Suppressor macrophage (primary cell): ENCODE measurements at places on chromosomes 13 and 19.

DNA sequence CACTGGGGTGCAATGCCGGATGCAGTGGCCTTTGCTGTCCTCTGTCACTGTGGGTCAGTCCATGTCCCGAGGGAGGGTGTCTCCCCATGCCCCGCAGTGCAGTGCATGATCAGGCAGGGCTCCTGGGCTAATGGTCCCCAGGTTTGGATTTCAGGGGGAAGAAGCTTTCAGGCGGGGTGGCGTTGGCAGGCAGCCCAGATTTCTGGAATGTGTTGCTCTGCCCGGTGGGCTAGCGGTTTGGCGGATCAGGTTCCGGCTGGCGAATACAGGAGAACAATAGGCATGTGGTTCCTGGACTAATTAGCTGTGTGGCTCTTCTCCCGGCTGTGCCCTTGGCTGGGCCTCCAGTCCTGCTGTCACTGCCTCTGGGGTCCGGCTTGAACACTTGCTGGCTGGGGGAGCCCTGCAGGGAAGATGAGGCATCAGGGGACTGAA, 141.3 kb downstream of the FGF9 start:
- no peak for DNase-seq

DNA sequence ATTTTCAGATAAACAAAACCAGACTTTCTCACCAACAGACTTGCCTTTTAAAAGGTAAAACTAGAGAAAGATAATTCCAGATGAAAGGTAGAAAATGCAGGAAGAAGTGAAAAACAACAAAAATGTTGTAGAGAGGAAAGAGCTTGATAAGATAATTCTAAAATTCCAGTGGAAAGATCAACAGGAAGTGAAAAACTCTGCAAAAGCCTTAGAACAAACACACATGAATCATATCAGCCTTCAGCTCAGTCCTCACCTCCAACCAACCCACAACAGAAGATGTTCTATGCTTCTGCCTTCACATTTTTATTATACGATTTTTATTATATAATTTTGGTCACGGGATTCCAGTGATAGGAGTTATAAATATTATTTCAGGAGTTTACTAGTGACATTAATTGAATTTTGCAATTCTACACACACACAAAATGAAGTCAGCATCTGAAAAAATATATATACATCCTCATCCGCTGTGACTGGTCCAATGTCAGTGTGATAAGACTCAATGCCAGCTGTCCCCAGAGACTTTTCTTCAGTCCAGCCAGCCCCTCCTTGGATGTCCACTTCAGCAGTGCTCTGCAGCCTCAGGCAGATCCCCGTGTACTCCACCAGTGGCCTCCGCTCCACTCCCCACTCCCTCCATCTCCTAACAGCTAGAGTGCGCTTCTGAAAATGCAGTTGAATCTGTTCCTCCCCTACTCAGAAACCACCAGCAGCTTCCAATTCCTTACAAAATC, 57.9 kb downstream of the GADD45B start:
- no peak for DNase-seq

- no peak for DNase-seq
These were observed 105.1 kb downstream of the COG6 start for GRCh38 chr13:39760521-39760920.

- no peak for DNase-seq
These were observed 27.3 kb upstream of the IRS2 start for GRCh38 chr13:109813663-109814062.

GRCh38 chr19:45865269-45865948, 1.3 kb downstream of the FOXA3 start:
- DNase-seq, result no peak

DNA sequence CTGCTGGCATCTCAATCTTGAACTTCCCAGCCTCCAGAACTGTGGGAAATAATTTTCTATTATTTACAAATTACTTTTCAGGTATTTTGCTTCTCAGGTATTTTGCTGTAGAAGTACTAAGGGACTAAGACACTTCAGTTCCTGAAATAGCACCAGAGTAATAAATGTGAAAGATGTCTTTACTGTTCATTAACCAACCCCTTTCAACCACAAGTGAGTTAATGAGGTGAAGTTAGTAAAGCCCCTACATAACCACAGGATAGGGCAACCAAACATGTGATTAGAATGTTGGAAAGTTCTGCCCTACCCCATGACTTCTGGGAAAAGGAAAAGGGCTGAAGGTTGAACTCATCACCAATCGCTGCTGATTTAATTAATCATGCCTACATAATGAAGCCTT, 2.7 kb upstream of the ZNF345 start:
- no peak for DNase-seq

DNA sequence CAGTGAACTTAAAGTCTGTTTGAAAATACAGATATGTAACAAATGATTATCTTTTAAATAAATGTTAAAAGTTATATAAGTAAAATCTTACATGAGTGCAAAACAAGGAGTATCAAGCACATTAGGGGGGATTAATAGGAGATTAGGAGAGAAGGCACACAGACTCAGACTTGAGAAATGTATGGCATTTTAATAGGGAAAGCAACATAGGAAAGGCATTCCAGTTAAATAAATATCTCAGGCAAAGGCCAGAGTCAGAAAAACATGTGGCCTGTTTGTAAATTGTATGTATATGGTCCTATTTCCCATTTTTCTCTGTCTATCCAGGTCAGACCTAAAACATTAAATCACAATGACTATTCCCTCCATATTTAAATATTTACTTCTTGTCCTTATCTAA, 462.7 kb downstream of the GPC6 start:
- DNase-seq, result no peak

GRCh38 chr13:60335531-60335930, 61.5 kb upstream of the TDRD3 start:
- peak; percentile 28 for DNase-seq

DNA sequence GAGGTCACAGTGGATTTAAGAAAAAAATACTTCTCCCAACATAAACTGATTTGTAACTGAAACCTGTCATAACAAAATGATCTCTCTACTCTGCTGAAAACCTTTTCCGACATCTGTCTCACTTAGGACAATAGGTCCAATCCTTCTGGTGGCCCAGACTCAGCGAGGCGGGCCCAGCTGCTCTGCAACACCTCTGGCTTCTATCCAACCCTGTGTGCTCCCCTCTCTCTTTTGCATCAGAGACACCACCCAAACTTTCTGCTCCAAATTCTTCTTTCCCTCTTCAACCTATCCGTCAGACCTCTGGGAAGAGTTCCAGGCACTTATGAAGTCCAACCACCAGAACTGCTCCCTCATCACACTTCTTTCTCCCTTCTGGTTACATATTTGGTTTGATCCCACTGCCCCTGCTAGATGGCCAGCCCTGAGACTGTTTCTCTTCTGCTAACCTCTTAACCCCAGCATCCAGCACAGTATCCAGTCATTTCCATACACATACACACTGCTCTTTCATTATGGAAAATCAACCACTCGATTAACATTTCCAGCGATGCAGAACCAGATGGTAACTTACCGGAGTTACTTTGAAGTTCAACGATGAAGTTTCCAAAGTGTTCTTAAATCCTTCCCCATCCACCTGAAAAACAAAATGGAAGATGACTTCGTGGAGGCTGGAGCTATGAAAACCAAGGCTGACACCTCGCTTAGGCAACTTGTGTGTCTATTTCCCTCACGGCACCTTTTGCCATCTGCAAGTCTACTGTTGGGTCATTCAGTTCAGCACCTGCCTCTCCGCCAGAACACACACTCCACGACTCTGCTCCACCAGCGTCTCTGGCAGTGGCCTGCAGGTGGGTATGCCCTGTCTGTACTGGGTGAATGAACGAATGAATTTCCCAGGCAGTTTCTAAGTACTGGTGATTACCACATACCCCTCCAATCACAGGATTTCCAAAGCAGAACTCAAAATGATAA, 9.4 kb downstream of the SAFB2 start:
- no peak for DNase-seq

- DNase-seq, result peak; percentile 35
These were observed 314.2 kb downstream of the DLEU7 start for GRCh38 chr13:50529154-50529882.

- DNase-seq, result peak; percentile 91
These were observed 6.9 kb downstream of the RAB8A start for GRCh38 chr19:16118489-16119033.

DNA sequence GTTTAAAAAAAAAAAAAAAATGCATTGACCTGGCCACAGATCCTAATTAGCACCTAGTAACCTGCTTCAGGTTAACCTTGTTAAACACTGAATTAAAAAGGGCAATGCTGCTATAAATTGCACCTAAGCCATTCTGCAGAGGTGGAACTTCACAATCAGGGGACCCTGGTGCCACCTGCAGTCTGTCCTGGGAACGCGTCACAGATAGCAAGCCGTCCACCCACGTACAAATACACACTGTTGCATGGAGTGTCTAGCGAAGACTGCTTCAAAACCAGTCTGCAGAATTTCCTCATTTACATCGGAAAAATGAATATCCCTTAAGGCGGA, 169.3 kb downstream of the COL4A1 start:
- peak; percentile 87 for DNase-seq

GRCh38 chr19:36089847-36090246, 21.1 kb upstream of the OVOL3 start:
- no peak for DNase-seq

DNA sequence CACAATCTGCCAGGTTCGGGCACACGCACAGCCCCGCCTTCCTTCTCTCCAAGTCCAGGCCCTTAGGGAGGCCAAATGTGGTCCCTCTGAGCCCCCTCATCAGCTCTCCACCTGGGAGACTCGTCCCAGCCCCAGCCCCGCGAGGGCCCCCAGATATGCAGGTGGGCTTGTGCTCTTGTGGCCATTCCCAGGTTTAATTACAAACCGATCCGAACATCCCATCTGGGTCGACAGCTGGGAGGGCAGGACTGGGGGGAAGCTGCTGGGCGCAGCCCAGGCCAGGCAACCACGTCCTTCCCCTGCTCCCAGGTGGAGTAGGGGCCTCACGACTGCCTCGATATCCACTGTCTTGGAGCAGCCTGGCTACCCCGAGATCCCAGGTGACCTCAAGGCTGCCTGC, 7.5 kb upstream of the C2CD4C start:
- no peak for DNase-seq

GRCh38 chr13:25335856-25336255, 34.4 kb downstream of the NUP58 start:
- DNase-seq, result no peak

GRCh38 chr19:13951799-13952153, 533 bp upstream of the DCAF15 start:
- no peak for DNase-seq

DNA sequence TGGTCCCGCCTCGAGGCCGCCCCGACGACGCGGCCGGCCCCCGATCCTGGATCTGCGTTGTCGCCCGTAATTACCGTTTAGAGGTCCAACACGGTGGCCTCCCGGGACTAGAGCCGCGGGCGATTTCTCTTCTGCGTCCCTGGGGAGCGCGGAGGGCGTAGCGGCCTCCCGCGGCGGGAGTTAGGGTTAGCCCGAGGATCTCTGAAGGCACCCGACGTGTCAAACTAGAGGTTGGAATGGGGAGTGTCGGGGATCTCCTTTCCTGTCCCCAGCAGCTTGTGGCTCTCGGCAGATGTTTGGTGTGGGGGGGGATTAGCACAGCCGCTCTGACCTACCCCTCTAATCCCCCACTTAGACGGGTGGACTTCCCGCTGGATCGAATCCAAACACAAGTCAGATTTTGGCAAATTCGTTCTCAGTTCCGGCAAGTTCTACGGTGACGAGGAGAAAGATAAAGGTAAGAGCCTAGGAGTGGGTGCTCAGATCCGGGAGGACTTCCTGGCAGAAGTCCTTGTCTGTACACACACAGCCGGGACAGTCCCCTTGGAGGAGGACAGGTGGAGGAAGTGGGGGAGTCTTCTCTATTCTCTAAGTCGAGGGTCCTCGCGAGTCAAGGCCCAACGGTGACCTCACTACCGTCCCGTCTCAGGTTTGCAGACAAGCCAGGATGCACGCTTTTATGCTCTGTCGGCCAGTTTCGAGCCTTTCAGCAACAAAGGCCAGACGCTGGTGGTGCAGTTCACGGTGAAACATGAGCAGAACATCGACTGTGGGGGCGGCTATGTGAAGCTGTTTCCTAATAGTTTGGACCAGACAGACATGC, 581 bp downstream of the CALR start:
- peak; percentile 65 for DNase-seq

DNA sequence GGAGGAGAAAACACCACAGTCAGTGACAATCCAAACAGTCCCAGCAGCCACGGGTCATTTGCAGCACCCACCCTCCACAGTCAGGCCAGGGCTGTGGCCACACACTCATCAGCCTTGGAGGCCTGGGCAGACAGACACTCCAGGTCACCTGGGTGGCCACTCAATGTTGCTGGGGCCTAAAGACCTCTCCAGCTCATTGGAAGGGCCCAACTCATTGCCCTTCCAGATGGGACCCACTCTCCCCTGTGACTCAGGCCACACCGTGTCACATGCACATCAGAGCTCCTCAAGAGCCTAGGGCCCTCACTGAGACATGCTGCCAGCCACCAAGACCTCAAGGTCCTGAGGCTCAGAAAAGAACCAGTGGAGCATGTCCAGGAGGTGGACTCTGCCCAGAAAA, 22.4 kb downstream of the TUBA3C start:
- DNase-seq, result no peak

DNA sequence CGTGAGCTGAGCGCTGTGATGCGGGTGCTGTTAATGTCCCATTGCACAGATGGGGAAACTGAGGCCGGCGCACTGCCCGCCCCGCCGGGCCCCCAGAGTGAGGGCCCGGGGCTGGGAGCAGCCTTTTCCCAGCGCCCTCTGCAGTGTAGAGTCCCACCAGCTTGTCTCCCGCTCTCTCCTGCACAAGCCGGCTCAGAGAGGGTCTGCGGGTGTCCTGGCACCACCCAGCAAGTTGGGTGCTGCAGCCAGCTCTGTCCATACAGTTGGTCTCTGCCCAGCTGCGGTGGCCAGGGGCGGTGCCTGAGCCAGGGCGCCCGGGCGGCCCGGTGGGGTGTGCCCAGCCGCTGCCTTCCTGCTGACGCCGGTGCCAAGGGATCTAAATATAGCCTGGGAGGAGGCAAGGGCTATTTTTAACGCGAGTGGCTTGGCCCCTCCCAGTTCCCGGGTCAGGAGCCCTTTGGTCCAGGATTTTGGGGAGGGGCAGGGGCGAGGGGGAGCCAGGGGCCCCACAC, 19.3 kb downstream of the GADD45B start:
- DNase-seq, result peak; percentile 71

- no peak for DNase-seq
These were observed 431.8 kb upstream of the SGCG start for GRCh38 chr13:22748866-22749577.

GRCh38 chr13:33289966-33290365, 4.4 kb upstream of the STARD13 start:
- no peak for DNase-seq

DNA sequence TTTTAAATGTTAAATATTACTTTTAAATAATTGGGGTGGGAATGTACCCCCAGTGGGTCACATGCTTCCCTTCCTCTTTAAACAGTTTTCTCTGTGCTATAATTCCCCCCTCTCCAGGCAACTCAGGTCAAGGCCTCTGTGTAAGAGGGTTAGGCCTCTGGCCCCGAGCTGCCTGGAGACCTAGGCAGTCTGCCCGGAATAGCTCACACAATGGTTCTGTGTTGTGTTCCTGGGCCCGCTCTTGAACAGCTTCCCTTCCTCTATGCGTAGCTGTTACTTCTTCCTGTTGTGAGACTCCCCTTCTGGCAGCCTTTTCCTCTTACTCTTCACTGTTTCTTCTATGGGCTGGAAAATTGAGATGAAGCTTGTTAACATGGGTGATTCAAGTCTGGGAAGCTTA, 14.8 kb upstream of the ZNF492 start:
- no peak for DNase-seq

- DNase-seq, result no peak
These were observed 435.2 kb upstream of the ZNF507 start for GRCh38 chr19:31910224-31910623.

GRCh38 chr19:36060430-36060829, 5.7 kb downstream of the WDR62 start:
- peak; percentile 41 for DNase-seq

- peak; percentile 83 for DNase-seq
These were observed 12.4 kb downstream of the PRKD2 start for GRCh38 chr19:46704379-46705076.
